Cortex of kidney (tissue), 1 donor: ENCODE measurements at places on chromosomes 7 and 10.

DNA sequence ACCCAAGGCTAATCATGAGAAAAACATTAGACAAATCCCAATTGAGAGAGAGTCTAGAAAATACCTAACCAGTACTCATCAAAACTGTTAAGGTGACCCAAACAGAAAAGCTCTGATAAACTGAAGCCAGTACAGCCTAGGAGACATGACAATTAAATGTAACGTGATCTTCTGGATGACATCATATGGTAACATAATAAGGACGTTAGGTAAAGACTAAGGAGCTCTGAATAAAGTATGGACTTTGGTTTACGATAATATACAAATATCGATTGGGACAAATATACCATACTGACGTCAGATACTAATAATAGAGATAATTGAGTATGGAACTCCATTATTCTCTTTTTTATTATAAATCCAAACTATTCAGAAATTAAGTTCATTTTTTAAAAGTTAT, 561.1 kb upstream of the STEAP1 start:
- no peak for DNase-seq

GRCh38 chr7:140691376-140692045, 5.0 kb upstream of the NDUFB2 start:
- no peak for DNase-seq

DNA sequence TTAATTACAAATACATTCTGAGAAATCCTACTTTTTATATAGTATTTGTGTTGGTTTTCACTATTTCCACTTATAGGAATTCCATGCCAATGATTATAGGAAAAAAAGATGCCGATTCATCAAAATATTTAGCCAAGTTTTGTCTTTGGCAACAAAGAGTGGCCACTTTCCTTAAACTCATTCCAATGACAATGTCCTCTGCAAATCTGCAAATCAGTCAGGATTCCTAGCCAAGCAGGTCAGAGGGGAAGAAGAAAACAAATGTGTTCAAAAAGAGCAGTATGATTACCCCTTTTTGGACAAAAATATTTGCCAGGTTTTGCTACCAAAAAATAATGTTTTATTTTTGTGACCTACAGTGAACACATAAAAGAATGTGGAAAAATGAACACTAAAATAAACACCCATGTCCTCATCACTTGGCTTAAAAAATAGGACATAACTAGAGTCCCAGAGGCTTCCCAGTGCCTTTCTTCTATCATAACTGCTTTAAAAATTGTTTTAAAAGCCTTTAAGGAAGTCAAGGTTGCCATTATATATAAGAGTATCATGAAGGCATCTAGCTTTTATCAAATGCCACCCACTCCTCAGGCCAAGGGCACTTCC, 125.9 kb downstream of the ADAM12 start:
- DNase-seq = no peak

GRCh38 chr10:68876246-68877138, 24.6 kb upstream of the DDX50 start:
- no peak for DNase-seq

DNA sequence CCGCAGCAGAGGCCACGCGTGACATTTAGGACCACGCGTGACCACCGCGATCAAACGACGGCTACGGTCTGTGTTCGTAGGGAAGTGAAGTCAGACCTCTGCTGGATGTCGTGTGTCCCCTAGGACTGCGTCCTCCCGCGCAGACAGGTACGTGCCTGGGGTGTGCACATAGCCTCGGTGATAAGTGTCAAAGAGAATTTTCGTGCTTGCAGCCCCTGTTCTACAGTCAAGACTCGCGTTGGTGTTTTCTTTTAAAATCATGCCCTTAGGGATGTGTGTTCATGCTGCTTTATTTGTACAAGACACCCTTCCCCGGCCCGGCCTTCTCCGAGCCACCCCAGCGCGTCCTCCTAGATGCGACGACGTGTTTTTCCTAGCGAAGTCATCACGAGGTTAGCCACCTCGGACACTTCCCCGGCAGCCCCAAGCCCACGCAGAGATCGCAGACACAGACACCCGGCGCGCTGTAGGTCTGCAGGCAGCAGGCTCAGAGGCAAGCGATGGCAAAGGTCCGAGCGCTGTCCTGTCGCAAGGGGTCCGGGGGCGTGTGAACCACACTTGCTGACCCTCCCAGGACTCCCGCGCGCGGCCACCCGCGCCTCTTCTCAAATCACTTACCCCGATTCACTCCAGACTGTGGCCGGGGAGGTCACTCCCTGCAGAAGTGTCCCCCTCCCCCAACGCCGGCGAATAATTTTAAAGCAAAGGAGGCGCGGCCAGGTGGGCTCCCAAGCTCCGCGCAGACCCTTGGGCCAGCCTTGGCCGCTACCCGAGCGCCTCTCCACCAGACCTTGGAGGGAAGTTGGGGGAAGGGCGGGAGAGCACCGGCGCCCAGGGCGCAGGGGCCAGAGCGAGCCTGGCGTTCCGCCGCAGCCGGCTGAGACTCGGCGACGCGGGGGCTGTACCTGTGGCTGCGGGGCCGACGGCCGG, 552 bp downstream of the MKX start:
- DNase-seq = no peak

DNA sequence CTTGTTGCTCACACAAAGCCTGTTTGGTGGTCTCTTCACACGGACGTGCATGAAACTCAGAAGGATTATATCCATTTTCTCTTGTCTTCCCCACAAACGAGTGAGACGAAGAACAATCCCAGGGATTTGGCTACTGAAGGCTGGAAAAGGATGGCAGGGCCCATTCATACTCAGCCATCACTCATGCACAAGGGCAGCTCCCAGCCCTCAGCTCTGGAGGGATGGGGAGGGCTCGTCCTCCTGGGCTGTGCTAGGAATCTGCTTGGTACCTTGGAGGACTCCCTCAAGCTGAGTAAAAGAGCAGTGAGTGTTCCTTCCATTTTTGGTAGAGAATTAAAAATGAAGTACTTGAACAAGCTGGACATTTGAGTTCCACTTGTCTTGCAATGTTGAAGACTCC, 33.2 kb upstream of the RAB18 start:
- no peak for DNase-seq

DNA sequence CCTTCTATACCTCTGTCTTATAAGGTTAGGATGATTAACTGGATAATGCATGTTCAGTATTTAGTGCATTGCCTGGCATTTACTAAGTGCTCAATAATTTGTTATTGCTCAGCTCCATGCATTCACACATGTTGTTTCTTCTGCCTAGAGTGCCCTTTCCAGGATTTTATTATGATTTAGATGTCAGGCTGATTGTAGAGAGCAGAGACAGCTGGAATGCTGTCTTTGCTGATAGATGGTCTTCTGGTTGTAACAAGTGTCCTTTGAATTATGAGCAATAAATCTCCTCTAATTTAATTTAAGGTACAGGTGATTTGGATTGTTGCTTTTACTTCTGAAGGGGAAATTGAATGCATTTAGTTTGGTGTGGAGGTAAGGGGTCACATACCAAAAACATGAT, 548.0 kb downstream of the MAGI2 start:
- no peak for DNase-seq

DNA sequence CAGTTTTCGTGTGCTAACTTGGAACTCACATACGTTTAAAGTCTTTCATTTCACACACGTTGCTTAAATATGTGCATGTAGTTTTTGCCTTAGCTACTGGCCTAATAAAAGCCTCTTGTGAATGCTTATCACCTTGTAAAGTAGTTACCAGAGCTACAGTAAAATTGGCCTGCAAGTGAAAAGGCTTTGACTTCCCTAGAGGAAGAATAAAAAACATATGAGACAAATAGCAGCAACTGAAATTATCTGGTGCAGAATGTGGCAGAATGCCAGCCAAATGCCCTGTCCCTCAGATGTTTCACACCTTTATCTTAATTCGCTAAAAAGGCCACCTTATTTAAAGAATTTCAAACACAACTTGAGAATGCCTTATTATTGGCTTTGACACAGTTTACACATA, 28.1 kb upstream of the RPA3 start:
- DNase-seq = no peak

DNA sequence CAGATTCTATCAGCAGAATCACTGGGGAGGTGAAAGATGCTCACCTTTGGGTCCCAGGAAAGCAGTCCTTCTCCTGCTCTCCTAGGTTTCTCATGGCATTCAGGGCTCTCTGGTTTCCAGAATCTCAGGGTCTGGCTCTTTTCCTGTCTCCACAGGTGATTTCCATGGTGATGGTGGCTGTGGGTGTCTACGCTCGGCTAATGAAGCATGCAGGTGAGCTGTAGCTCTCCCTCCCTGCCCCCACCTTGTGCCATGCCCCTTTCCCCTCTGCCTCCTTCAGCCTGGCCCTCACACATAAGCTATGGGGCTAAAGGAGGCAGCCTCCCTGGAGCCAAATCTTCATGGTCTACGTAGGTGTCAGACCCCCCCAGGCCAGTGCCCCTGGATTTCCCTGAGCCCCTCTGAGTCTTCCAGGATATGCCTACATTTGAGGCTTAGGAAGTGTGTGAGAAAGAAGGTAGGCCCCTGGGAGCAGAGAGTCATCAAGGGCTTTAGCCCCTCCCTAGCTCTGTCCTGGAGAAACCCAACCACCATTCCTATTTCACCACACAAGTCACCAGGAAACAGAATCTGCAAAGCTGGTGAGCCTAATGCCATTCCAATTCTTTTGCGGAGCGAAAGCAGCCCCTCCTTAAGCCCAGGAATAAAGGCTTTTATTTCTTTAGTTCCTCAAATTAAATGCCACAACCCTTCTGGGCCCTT, 17.2 kb downstream of the TSPAN33 start:
- DNase-seq = no peak

- no peak for DNase-seq
These were observed 3.6 kb upstream of the PTTG1IP2 start for GRCh38 chr7:90465816-90466215.

DNA sequence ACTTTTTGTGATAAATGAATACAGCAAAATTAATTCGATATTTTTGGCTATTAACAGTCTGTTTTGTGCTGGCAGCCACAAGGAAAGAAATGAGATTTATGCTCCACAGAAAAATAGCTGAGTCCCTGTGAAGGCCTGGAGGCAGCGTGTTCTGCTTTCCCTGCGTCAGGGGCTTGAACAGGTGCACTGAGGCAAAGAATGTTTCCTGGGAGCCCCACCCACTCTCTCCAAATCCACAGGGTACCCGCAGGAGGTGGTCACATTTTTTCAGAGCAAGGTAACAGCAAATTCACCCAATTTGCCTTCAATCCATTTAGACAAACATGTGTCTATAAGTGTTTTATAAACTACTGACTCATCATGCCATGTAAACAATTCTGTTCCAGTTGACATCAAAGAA, 308.1 kb downstream of the TCERG1L start:
- no peak for DNase-seq

- DNase-seq = no peak
These were observed 45.3 kb upstream of the IMMP2L start for GRCh38 chr7:111607621-111608020.

GRCh38 chr10:1576467-1577372, 160.6 kb downstream of the ADARB2 start:
- no peak for DNase-seq

DNA sequence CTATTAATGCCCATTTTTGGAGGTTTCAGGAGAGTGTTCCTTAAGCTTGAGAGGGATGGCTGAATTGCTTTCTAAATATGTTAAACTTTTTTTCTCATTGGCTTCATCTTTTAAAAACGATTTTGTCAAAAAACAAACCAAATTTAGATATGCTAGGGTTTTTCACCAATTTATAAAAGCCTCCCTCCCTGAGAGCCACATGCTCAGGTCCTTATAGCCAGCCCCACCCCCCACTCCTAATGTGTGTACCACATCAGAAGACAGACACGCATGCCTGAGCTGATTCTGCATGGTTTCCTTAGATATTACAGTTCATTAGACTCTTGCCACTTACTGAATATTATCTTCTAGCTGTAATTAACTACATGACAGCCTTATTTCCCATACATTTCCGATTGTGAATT, 2.0 kb downstream of the CUL1 start:
- DNase-seq = no peak

- DNase-seq = no peak
These were observed 14.8 kb downstream of the CYP3A7 start for GRCh38 chr7:99719996-99720769.

DNA sequence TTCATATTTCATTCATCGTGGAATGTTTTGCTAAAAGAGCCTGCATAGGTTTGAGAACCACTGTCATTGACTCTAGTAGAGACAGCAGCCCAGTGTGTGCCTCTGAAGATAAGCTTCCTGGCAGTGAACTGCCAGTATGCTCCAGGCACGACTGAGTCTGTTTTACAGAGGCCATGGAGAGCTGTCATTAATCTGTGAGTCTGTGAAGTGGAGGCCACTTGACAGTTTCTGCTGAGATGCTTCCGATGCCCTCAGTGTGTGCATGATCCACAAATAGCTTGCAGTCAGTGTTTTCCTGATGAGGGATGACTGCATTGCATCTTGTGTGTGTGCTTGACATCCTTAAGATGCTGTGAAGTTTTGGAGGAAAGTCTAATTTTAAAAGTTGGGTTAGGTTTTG, 162.2 kb downstream of the PFKFB3 start:
- DNase-seq = no peak

- no peak for DNase-seq
These were observed 37.1 kb upstream of the AGBL3 start for GRCh38 chr7:134949171-134949570.

DNA sequence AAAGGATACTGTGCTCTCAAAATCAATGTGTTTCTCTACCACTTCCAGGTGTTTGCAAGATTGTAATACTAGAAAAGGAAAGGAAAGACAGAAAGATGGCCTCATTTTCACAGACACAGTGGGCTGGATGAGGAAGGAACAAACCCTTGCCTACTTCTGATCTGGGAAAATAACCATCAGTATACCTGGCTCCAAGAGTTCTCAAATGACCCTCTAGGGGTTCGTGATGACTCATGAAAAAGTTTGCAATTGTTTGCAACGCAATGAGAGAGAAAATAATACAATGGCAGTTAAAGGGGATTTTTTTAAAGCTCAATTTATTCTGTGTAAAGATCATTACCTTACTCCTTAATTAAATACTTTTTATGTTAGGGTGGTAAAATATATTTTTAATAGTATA, 197.6 kb upstream of the INHBA start:
- DNase-seq = no peak

DNA sequence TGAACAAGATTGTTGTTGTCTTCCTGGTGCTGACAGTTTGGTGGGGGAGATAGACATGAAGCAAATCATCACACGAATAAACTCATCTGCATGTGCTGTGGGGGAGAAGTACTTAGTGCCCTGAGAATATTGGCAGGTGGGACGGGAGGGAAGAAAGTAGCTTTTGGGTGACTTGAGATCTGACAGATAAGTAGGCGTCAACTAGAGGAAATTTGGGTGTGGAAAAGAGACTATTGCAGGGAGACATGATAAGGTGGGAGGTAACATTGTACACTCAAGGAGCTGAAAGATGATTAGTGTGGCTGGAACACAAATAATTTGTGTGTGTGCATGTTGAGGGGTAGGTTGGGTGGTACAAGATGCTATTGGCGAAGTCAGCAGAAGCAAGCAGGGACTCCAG, 30.1 kb downstream of the CNNM2 start:
- DNase-seq = no peak

GRCh38 chr7:84384417-84384816, 189.8 kb upstream of the SEMA3A start:
- DNase-seq = no peak
